ENCODE measurements at places on chromosomes 2 and 18.

DNA sequence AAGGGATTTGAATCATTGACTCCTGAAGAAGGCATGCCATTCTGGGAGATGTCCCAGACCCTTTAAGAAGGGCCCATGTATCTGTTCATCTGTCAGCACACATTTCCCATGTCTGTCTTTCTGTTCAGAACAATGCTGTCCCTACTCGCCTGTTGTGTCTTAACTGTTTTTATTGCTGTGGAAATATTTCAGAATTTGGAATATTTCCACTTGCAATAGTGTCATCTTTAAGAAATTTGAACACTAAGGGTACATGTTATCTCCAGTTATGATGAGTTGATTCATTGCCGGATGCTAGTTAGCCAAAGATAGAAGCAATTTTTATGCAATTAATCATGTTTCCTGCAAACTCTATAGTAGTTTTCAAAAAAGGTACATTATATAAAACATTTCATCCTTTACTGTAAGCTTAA lies 36.9 kb upstream of the NT5C1B start:
- DNase-seq, result no peak

GRCh38 chr2:95007031-95007609 lies 18.4 kb upstream of the MAL start:
- DNase-seq, result no peak

- no peak for DNase-seq
Measured at GRCh38 chr18:3626929-3627458, 177.0 kb downstream of the TGIF1 start.

DNA sequence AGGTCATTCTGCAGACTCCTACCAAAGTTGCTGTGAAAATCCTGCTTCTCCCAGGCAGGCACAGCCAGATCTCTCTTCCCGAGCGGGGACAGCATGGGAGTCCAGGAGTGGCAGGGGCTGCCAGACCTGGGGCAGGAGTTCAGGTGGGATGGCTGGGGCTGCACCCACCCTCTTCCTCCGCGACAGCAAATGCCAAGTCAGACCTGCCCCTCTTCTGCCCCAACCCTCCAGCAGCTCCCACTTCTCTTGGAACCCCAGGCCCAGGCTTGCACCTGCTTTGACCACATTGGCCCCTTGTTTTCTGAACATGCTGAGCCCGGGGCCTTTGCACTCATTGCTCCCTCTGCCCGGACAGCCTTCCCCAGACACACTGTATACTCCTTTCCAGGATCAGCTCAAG lies 288.2 kb upstream of the HS6ST1 start:
- DNase-seq, result no peak

GRCh38 chr18:42392416-42392815 lies 437.4 kb downstream of the PIK3C3 start:
- no peak for DNase-seq

- no peak for DNase-seq
Measured at GRCh38 chr2:102922321-102922720, 160.5 kb downstream of the TMEM182 start.

- no peak for DNase-seq
Measured at GRCh38 chr18:56999823-57000222, 147.1 kb upstream of the BOD1L2 start.

DNA sequence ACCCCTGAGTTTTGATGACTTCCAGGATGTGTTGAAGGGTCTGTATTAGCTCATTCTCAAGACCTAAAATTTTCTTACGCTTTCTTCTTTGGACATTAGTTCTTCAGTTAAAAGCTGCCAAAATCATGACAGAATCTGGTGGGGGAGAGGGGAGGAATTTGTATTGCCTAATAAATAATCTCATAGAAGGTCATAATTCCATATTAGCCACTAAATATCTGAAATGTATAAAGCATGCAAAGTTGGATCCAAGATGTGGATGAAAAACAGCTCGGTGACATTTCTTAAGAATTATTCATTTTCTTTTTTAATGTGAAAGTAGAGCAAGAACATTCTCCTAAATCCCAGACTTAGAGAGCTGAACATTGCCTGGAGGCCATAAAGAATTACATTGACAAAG lies 120.1 kb downstream of the MMADHC start:
- DNase-seq, result no peak

- DNase-seq, result no peak
Measured at GRCh38 chr18:26547646-26548414, 523 bp downstream of the KCTD1 start.

DNA sequence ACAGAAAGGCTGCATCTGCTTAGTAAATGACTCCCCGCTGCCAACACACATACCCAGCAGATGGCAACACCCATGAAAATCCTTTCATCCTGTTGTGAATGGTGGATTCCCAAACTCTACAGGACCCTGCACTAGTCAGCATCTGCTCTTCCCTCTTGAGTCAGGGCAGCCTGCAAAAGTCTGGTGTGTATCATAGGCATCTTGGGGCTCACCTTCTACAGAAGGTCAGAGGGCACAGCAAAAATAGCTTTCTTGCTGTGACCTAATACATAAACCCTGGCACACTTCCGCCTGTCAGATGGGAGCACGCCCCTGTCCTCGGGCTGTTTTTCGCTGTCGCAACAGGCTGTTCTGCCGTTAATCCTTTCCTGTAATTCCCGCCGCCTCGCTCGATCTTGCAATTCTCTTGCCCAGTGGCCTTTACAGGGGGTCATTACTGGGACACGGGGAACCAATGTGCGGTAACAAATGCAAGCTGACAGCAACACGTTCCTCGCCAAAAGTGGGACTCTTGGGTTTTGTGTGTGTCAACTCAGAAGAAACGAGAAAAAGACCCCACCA lies 19.9 kb upstream of the SCYGR1 start:
- no peak for DNase-seq

DNA sequence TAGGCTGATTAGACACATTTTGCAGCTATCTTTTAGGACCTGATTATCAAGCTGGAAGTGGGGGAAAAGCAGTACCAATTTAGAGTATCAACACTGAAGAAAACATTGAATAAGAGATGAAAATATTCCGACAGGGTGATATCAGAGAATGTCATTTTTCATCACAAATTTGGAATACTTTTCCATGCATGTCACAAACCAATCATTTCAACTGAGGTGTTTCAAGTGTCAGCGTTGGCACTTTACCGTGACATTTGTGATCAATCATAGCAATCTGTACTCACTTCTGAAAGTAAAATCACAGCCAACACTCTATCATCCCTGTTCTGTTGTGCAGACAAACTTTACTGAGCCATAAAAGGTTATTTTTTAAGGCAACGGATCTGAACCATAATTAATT lies 75.4 kb downstream of the PDE1A start:
- DNase-seq, result no peak

DNA sequence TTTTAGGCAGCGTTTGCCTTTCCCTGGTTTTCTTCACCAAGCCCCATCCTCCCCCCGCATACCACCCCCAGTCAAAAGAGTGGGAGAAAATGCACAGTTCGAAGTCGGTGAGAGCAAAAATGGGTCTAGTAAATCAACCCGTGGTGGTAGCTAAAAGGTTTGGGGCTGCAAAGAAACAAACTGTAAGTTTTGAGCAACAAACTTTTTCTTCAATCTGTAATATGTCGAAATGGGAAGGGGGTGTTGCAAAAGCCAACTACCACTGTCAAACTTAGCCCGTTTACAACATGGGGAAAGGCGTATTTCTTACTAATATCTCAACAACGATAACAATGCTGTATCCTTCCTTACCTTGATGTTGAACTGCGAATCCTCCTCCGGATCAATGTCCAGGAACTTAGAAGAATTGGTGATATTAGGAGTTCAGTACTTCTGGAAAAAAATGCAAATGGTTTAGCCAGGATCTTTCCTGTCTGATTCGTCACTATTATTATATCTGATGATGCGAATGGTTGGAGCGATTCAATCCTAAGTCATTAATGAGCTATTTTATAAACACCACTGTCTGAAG lies 2.4 kb upstream of the SATB2 start:
- DNase-seq, result no peak

DNA sequence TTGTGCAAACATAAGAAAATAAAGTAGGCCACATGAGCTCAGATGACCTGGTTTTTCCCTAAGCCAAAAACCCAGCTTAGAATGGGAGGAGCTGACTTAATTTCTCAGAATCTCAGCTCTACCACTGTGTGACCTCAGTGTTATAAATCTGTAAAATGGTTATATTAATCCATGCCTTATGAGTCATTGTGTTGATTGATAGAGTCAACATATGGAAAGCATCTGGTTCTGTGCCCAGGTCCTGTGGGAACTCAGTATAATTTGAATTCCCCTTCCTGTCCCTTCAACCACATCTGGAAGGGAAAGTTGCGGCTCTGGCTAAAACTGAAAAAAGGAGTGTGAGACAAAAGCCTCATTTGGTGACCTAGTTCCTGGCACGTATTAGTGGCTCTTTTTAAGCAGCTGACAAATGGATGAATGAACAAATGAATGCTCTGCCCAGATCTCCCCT lies 25.7 kb downstream of the TMEM177 start:
- DNase-seq, result no peak

DNA sequence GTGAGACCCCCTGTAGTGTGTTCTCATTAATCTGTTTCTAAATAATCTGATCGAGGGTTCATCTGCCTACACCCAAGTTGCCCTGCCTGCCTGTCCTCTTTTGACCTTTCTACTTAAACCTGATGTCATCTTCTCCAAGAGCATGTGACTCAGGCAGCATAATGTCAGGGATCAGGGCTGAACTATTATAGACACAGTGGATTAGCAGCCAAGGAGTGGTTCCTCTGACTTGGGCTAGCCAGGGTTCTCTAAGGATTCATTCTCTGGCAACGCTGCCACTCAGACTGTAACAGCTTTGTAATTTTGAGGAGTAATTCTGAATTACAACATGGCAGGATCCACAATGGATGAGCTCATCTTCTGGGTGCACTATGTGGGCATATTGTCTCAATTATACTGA lies 124.0 kb downstream of the MDH1 start:
- no peak for DNase-seq

- no peak for DNase-seq
Measured at GRCh38 chr2:223092667-223093066, 40.7 kb downstream of the KCNE4 start.

DNA sequence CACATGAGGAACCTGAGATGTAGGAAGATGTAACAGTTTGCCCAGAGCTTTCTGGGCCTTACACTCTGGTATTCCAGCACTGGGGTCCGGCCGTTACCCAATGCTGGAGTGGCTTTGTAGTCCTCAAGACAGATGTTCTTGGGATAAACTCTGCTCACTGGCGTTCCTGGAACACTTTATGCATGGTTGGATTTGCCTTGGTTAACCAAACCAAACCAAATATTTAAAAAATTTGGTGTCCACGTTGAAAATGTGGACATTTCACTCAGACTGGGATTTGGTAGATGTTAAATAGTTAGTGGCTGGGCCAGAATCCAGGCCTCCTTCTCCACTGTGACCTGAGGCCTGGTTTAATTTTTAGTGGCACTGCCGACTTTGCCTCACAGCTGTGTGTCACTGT lies 81.5 kb downstream of the ACOXL start:
- DNase-seq, result no peak

DNA sequence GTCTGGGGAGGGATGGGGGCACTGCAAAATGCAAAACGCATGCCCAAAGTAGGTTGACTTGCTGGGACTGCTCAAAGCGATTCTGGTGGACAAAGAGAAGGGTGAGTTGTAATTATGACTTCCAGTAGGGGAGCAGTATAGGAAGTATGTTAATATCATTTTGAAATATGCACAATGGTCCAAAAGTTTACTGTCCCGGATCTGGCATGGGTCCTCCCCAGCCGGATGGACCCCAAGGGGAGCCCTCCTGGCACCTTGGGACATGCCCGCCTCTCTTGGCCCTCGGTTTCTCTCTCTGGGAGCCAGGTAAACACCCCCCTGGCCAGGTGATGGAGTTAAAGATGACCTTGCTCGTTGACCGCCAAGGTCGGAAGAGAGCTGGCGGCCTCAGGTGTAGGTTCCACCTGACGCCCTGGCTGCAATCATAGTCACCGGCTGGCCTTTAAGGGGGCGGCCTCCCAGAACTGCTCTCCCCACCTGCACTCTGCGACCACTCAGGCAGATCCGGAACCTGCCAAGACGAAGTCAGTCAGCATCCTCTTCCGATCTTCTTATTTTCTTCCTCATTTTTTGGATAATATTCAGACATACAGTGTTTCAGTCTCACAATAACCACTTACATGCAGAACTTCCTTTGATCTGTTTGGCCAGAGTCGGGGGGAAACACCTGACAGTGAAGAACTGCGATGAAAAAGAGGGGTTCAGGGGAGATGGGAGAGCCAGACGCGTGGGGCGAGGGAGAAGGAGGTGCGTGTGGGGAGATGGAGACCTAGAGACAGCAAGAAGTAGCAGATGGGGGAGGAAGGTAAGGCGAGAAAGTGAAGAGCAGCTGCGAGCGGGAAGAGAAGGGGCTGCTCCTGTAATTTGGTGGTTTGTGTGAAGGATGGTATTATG lies 148.3 kb downstream of the MEIS1 start:
- DNase-seq, result no peak

- no peak for DNase-seq
Measured at GRCh38 chr18:65527879-65528633, 222.8 kb upstream of the CDH7 start.

DNA sequence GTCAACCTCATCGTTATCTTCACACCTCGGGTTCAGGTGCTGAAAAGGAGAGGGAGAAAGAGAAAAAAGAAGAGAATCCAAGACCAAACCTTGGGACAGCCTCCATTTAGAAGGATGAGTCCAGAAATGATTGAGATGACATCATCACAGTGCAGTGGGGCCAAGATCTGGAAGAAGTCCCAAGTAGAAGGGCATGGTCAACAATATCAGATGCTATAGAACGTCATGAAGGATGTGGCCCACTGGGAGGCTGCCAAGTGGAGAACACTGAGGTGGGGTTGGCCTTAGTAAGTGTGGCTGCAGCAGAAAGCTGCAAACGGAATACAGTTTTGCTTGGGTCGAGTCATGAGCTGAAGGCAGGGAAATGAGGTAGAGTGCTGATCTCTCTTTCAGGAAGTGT lies 91.1 kb upstream of the FZD7 start:
- DNase-seq, result no peak

GRCh38 chr2:237774811-237775553 lies 23.6 kb upstream of the RBM44 start:
- peak; percentile 17 for DNase-seq

DNA sequence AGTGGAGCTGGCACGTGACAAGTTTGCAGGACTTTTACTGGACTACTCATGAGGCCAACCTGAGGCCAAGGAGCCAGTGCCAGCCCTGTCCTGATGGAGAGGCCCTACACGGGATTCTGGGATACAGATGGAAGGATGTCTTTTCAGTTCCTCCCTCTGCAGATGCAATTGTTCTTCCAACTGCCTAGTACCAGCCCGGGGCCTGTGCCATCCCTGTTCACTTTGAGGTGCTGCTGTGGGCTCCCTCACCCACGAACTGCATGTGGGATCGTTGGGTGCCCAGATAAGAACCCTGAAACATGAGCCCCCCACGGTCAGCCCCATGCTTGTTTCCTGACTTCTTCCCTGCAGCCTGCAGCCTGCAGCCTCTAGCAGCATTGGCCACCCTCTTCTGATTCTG lies 25.3 kb upstream of the LAPTM4A start:
- DNase-seq, result no peak

Data from stimulated activated CD4-positive, alpha-beta T cell treated with anti-CD3 and anti-CD28 coated beads, Interleukin-1b, Interleukin-23, amount 100 ng/mL, for 1 hour (primary cell).